ENCODE measurements at places on chromosomes 16 and 17.

DNA sequence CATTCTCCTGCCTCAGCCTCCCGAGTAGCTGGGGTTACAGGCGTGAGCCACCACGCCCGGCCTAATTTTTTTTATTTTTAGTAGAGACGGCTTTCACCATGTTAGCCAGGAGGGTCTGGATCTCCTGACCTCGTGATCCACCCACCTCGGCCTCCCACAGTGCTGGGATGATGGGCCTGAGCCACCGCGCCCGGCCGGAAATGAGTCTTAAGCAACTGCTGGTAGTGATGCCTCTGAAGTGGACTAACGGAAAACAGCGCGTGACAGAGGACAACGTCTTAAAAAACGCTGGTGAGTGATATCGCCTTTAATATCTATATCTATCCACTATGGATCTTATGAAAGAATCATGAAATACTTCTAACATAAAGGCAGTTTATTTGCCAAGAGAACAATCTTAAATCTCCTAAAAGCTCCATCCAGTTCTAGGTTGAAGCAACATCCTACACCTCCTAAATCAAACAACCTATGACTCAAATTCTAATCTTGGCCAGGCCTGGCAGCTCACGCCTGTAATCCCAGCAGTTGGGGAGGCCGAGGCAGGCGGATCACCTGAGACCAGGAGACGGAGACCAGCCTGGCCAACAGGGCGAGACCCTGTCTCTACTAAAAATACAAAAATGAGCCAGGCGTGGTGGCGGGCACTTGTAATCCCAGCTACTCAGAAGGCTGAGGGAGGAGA, 69.8 kb downstream of the NXN start:
- DNase-seq, result no peak

DNA sequence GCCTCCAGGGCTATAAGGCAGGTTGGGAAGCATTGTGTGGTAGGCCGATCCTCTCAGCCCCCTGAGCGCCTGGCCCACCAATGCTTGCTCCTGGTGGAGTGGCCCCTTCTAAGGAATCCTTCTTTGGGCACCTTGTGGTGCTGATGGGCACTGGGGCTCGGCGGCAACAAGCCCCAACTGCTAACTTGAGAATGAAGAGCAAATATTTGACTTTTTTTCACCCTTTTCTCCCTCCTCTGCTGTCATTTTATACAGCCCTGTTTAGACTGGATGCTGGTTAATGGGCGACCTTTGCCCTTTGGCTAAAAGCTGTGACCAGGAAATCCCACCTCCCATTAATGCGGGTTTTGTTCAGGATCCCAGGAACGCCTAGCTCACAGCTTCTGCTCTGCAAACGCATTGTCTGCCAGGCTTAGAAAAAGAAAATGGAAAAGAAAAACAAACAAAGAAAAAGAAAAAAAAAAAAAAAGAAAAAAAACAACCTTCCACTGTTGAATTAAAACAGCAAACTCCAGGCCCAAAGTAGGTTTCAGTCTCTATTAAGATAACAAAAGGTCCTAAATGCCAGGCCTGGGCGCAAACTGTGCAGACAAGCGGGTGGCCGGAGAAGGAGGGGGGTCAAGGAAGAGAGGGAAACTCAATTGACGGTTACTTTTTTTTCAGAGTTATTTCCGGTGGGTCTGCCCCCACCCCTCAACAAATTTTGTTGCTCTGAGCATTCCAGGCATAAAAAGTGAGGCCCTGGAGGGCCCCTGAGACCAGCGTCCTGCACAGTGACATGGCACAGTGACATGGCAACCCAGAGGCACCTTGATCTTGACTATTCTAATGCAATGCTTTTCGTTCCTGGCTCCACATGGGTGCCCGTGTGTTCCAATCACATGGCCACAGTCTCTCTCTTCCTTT, 301.4 kb downstream of the MAF start:
- DNase-seq, result no peak

DNA sequence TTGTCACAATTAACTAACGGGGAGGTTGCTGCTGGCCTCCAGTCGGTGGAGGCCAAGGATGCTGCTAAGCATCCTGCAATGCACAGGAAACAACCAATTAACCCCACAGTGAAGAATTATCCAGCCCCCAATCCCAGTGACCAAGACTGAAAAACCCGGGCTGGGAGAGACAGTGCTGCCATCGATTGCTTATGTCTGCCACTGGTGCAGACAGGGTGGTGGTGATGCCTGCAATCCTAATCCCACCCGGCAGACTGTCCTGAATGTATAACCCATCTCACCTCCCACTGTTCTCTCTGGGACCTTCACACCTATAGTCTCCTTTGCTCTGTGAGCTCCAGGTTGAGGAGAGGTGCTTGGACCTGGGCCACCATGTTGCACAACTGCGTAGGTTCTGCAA, 42.3 kb upstream of the KLHDC4 start:
- no peak for DNase-seq

DNA sequence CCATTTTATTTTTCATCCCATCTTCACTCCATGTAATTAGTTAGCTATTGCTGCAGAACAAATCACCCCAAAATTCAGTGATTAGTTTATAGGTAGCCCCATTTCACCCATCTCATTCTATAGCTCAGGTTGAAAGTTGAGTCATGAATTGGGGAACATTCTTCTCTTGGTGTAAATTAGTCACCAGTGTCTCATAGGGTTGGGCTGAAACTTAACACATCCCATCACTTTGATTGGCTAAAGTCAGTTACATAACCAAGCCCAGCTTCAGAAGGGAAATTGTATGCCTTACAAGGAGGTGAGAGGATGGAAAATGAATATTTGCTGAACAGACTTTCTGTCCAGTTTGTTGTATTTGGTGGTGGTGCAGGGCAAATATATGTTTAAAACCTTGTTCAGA, 477.5 kb downstream of the WWOX start:
- DNase-seq, result no peak

DNA sequence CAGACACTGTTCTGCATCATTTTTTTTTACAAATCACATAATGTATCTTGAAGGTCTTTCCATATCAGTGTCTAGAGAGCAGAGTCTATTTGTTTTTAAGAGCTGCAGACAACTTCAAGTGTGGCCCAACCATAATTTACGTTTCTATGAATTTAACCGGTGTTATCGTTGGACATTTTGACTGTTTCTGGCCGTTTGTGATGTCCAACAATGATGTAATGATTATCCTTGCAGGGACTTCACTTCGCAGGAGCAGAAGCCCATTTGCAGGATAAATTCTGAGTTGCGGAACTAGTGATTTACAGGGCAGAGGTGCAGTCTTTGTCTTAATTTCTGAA, 26.9 kb upstream of the HLF start:
- DNase-seq, result no peak

DNA sequence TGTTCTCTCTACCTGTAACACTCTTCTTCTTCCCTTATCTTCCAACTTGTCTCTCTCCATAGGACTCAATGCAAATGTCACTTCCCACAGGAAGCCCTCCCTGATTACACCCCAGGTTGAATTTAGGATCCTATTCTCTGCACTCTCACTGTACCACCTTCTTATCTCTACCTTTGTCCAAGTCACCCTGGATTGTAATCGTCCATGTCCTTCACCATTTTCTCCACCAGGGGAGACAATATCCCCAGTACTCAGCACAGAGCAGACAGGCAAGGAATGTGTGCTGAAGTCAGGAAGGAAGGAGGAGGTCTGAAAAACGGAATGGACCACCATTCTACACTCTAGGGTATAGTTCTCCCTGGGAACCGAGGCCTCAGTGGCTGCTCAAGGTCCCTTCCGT, 14.2 kb downstream of the C16orf82 start:
- no peak for DNase-seq

DNA sequence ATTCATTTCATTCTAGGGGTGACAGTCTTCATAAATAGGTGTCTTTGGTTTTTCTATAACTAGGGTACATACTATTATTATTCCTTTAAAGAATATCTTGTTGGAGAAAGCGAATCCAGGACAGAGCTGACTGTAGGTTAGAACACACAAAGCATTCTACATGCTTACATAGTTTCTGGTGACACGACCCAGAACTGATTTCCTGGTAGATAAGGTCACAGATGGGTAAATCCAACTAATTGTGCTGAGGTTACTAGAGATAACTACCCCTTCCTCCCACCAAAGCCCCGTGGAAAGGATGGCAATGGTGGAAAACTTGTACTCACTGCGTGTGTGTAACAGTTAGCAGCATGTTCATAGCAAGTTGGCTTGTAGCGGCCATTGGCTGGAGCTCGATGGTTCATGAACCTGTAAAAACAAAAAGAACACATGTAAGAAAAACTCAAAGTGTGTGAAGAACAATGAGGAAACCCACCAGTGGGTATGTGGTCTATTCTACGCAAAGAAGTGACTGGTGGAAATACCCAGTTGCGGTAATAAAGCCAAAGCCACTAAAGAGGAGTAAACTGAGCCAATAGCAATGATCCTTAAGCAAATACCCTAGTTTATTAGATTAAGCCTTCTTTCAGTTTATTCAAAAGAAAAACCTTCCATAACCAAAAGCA, 7.7 kb downstream of the MMD start:
- no peak for DNase-seq

GRCh38 chr16:50681021-50681885, at the start of gene SNX20:
SNX20 (minus strand) TSS chr16:50681312; CDS start chr16:50677526, 3,786 bp downstream.
- DNase-seq, result no peak

DNA sequence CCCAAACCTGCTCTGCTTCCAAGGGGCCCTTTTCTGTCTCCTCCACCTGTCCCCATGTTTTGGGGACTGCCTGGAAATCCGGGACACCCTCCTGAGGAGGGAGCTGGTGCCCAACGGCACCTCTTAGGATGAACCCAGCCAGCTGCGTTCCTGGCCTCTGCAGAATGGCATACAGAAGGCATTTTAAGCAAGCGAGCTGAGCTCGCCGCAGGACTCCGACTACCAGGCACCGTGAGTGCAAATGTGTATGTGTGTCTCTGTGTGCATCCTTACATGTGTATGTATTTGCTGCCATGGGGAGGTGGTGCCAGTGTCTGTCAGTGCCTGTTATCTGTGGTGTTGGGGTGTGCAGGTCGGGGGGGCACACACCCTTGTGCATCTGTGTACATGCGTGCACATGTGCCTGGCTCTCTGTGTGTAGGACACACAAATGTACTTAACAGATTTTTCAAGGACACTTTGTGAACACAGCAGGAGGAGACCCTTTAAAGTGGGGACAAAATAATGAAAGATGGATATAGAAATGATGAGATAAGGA, 39.3 kb downstream of the ABAT start:
- no peak for DNase-seq

GRCh38 chr17:8320990-8321389, 10.9 kb downstream of the ARHGEF15 start:
- no peak for DNase-seq

DNA sequence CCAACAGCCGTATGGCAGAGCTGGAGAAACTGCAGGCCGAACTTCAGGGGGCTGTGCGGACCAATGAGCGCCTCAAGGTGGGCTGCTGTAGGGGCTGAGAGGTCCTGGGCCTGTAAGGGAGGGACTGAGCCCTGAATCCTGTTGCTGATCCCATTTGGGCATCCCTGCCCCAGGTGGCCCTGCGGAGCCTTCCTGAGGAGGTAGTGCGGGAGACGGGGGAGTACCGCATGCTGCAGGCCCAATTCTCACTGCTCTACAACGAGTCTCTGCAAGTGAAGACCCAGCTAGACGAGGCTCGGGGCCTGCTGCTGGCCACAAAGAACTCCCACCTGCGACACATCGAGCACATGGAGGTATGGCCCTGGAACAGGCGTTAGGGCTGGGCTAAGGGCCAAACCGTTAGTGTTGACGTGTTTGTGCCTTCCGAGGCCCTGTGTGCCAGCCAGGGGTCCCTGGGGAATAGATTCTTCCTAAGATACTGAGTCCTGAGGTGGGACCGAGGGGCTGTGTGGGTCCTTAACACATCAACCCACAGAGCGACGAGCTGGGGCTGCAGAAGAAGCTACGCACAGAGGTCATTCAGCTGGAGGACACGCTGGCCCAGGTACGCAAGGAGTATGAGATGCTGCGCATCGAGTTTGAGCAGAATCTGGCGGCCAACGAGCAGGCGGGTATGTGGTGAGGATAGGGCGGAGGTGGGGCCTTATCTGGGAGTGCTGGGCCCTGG, 4.2 kb downstream of the RNF40 start:
- DNase-seq, result no peak

GRCh38 chr16:1097156-1097555, 1.1 kb upstream of the C1QTNF8 start:
- no peak for DNase-seq

GRCh38 chr16:66871840-66872239, 8.5 kb upstream of the PDP2 start:
- no peak for DNase-seq

- no peak for DNase-seq
Measured at GRCh38 chr17:60284709-60285108, 107.2 kb downstream of the USP32 start.

GRCh38 chr17:79034931-79035485, 11.0 kb downstream of the C1QTNF1 start:
- DNase-seq, result no peak

DNA sequence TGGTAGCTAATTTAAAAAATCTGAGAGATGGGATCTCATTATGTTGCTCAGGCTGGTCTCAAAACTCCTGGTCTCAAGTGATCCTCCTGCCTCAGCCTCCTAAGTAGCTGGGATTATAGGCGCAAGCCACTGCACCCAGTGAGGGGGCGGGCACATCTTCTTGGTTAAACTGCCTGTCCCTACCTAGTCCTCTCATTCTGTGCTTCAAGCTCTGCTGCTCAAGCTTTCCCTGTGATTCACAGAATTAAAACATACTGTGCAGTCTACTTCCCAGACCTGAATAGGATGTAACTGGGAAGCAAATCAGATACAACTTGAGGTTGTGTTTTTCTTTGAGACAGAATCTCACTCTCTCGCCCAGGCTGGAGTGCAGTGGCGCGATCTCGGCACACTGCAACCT, 2.3 kb downstream of the MRPL38 start:
- DNase-seq, result no peak

DNA sequence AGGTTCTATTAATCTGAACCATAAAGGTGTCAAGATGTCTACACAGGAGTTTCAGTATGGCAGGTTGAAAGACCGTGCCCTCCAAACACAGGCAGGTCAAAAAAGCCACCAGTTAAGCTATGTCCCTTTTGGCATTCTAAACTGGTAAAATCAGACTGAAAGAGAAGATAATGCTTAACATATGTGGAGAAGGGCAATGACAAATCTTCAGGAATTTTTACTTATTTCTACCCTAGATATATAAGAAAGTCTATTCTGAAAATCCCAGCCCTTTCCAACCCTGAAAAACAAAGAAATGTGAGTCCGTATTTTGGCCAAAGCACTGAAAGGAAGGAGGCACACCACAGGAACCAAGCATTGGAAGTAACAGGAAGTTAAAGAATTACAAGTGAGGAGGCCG, 16.5 kb downstream of the AP1G1 start:
- DNase-seq, result no peak

DNA sequence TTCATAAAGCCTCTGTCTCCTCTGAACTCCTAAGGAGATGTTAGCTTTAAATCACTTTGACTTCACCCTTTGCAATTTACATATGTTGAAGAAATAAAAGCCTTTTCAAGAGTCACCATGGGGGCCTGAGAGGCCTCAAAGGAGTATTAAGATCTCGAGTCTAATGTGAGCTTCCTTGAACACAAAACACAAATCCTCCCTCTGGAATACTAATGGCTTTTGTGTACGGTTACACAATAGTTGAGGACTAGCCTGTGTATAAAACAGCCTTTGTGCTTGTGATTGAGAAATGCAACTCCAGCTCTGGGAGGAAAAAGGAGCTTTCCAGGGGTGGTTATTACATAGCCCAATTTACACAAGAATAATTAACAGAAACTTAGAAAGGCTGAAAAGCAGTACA, 1140.2 kb downstream of the CDH11 start:
- no peak for DNase-seq
